ENCODE measurements at places on chromosomes 7 and 10.

GRCh38 chr10:17662193-17663138, 18.5 kb downstream of the STAM start:
- DNase-seq: no peak

GRCh38 chr7:105815576-105815975, 60.8 kb downstream of the ATXN7L1 start:
- DNase-seq: no peak

DNA sequence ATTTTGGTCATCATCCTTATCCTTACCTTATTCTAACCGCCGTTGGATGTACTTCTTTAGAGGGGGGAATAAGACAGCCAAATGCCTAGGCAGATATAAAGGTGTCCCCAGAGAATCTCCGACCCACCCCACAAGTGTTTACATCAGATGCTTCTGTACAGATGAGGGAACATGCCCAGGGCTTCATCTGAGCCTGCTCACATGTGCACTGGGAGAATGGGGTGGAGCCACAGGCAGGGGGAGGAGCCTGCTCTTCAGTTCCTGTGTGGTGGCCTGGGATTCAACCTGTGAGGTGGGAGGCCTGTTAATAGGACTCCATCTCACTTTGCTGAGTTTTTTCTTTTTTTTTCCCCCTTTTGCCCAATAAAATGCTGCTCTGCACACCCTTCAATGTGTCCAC, 27.6 kb upstream of the OPTN start:
- no peak for DNase-seq

- peak; percentile 66 for DNase-seq
Observed at GRCh38 chr10:95268438-95268837, 22.4 kb downstream of the PDLIM1 start.

GRCh38 chr10:77197544-77197943, 440.1 kb downstream of the KCNMA1 start:
- DNase-seq: no peak

DNA sequence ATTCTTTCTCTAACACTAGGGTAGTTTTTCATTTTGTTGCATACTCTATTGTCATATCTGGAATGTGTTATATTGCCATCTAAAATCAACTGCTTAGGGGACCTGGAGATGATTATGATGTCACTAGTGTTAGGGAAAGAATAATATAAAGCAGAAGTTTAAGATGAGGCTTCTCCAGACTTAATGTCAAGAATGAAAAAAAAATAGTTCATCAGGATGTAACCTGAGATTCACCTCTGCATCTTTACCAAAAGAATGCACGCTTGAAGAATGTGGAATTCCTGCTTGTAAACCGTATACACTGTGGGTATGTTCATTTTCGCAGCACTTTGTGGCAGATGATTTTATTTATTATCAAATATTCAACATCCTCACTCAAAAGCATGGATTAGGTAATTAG, 184.6 kb downstream of the ST7 start:
- DNase-seq: no peak

DNA sequence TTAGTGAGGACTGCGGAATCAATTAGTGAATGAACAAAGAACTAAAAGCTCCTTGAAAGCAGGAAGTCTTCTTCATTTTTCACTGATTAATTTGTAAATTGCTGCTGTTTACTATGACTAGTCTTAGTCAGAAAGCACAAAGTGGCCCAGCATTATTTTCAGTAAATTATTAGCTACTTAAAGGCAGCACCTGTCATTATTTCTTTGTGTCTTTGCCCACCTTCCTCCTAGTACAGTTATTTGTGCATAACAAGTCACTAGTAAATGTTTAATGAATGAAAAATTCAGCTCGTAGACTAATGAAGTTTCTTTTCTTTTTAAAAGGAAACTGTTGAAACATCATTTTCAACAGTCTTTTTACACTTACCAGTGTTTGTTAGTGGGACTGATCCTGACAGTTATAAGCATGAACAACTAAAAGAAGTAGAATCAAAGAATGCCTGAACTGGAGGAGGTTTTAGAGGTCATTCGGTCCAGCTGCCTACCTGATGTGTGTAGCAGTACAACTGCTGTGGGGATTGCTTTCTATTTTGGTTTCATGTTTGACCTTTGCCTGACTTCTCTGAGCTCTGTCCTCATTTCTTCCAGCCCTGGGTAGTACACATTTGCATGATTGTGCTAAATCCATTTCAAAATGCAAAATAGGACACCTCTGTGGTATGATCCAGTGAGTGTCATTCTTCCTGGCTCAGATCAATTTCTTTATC, 140.0 kb upstream of the PHYHIPL start:
- no peak for DNase-seq

GRCh38 chr10:103889121-103889720, 28.8 kb downstream of the STN1 start:
- DNase-seq: no peak

- peak; percentile 20 for DNase-seq
Observed at GRCh38 chr7:422191-422885, 97.3 kb downstream of the PDGFA start.

GRCh38 chr7:17075601-17076255, 193.9 kb upstream of the AGR3 start:
- DNase-seq: no peak

DNA sequence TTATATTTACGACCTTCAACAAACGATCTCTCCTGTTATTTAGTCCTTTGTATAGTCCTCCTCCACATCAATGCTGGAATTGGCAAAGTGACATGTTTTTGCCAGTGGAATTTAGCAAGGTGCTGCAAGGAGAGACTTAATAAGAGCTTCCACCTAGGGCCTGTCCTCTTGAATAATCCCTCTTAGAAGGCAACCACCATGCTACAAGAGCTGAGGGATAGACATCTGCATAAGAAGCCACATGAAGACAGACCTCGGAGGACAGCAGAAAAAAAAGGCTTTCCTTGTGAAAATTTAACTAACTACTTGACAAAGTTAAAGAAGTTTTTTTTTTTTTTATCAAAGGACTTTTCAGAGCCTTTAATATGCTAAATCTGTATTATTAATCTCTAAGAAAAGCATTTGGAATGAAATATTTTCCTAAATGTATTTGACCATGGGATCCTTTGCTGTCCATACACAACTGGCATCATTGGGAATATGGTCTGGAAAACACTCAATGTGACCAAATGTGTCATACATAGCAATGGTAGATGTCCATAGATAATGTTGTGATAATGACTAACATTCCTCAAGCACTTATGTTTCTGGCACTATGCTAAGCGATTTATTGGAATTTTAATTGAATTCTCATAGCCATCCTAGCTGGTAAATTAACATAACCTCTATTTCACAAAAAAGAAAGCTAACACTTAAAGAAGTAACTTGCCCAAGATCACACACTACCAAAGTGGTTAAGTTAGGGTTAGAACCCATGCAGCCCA, 13.2 kb downstream of the HYCC1 start:
- no peak for DNase-seq
